Left lobe of liver (tissue), 2 donors: ENCODE measurements at places on chromosomes 4 and X.

- DNase-seq = no peak
These were observed 67.1 kb downstream of the DTHD1 start for GRCh38 chr4:36348403-36348938.

DNA sequence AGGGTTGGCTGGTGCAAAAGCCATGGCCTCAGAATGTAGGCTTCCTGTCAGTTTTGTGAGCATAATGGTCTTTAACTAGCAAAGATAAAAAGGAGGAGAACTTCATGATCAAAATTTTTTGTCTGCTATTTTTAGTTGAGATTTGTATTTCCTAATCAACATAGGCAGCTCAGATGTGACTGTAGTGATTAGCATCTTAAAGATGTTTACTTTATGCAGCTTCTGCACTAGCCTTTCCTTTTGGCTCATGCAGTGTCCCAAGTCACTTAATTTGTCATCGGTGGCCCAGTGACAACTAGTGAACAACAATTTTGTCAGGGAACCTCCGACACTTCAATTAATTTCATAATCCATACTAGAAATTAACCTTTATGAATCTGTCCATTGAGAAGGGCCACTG is 109.8 kb downstream of the CEP135 start:
- no peak for DNase-seq

DNA sequence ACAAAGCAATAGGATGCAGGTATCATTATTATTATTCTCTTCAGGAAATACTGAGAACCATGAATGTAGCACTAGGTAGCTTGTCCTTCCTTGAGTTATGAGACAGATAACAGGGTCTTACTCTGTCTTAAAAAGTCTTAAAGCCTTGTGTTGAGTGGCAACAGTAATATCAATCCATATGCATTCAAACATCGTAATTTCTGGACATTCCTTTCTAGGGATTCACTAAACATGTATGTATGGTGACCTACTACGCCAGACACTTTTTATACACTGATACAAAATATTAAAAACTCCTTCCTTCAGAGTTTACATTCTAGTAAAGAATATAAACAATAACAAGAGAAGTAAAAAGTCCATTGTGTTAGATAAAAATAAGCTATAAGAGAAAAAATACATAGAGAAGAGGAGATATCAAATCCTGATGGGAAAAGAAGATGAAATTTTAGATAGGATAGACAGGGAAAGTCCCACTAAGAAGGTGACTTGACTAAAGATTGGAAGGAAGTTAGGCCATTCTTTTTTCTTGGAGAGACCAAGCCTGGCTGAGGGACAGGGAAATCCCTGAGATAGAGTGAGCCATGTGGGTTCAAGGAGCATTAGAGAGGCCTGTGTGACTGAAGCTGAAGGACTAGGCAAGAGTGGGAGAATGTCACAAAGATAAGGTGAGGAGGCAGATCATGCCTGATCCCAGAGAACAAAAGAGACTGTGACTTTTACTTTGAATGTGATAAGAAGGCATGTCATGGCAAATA is 5.0 kb upstream of the DDX60L start:
- no peak for DNase-seq

- no peak for DNase-seq
These were observed 183.6 kb downstream of the MGST2 start for GRCh38 chr4:139849219-139849618.

GRCh38 chr4:7358100-7358735 is 76.5 kb downstream of the PSAPL1 start:
- no peak for DNase-seq

DNA sequence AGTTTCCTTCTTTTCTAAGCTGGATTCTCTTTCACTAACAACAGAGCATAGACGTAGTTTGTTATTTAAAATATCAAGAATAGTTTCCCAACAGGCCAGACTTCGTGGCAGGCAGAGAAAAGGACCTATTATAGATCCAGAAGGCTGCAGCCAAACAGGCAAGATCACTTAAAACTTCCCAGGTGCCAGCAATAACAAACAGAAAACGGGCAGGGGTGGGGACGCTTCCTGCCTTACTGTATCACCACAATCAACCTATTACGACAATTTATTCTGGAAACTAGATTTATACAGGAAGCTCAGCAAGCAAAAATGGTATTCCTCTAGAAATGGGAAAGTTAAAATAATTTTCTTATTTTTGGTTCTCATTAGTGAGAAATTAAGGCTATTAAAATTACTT is 22.1 kb downstream of the RWDD4 start:
- DNase-seq = no peak

DNA sequence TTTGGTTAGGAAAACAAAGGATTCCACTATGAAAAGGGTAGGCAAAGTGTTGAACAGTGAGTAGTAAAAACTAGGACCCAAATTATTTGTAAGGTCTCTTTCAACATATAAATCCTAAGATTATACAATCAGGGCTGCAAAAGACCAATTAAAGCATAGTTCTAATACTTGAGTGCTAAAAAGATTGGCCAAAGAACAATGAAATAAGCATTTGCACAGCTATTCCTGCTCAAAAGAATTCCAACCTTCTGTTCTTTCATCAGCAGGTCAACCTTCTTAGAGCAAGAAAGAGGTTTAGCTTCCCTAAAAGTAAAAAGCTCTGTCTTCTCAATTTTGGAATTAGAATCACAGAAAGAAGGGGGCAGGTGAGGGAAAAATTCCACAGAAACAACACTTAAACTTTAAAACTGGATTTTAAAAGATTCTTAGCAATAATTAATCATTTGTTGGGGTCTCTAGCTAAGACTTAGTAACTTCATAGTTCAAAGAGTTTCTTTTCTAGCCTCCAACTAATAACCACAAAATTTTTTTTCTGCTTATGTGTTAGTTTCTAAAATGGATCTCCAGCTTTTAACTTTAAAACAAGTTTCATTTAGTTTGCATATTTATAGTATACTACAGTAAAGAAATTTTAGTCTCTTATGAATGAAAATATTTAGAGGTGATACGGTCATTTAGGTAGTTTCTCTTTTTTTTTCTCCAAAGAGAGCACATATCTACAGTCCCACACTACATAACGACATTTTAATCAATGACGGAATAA is 16.3 kb downstream of the TSPAN5 start:
- no peak for DNase-seq

- no peak for DNase-seq
These were observed 279.5 kb upstream of the DKK2 start for GRCh38 chr4:107315584-107315983.

DNA sequence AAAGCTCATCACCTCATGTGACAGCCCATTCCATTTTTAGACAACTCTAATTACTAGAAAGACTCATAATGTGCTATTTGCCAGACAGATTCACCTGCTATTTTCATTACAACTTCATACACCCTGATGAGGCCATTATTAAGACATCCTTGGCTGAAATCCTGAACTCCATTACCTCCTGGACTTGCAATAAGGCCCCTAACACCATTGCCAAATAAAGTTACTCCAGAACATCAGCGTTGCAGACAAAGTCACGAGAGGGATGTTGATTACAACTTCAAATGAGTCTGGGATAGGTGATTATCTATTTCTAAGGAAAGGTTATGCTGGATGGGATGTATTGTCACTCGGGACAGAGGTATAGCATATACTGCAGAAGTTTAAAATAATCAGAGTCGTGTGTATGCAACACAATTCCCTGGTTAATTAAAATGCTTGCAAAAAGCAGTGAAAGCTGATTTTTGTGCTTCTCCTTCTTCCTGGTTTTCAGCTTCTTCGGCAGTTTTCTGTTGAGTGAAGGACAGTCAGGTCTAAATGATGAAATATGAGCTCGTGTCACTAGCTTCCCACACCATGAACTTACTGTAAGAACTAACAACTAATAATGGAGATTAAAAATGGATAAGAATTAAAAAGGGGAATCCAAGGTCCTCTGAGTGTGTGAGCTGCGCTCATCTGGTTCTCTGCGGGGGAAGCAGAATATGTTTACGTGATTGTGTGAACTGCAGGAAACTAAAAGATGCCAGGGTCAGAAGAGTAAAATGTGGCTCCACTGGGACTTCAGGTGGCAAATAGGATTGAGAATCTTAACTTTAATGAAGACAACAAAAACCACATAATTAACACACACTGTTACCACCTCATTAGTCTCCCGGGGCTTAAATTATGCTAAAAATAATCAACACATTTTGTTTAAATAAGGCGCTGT is 17.6 kb upstream of the SOD3 start:
- DNase-seq = no peak

DNA sequence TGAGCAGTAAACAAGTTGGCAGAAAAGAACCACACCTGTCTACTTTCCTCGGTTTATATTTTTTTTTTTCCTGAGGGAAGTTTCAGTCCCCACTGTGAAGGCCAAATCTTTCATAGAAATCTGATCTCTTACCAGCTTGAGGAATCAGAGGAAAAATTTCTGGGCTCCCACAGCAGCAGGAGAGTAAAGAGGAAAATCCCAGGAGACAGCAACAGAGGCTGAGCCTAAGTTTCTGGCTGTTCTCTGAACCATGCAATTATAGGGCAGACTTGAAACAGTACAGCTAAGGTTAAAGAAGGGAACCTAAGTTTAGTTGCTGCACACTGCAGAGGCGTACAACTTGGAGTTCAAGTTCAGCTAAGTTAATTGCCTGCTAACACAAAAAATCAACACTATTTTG is 1090.9 kb upstream of the INTU start:
- DNase-seq = no peak

DNA sequence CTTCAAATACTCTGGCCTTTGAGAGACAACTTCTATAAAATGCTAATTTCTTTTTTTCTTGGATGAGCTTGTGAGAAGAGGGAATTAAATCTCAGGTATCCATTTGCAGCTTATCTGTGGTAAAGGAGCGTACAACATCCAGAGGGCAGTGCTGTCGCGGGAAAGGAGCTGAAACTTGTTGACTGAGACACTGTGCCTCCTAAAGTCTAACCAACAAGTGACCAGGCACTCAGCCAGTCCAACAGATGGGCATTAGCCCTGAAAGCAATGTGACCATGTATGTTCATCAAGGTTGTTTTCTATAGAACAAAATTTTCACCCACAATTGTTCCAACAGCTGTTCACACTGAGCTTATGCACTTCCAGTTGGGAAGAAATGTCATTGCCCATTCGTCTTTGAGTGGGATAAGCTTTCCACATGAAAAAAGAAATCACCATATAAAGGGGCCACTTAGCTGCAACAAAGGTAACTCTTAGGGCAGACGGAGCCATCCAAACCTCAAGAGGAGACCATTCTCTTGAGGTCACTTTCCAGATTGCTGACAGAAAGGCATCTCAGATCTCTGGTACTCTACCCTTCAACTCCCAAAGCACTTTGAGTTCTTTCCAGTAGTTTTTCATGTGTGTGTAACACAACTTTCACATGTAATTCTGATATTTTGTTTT is 244.8 kb upstream of the NEIL3 start:
- DNase-seq = no peak

- no peak for DNase-seq
These were observed 83.9 kb downstream of the SNCA start for GRCh38 chr4:89752932-89753598.

DNA sequence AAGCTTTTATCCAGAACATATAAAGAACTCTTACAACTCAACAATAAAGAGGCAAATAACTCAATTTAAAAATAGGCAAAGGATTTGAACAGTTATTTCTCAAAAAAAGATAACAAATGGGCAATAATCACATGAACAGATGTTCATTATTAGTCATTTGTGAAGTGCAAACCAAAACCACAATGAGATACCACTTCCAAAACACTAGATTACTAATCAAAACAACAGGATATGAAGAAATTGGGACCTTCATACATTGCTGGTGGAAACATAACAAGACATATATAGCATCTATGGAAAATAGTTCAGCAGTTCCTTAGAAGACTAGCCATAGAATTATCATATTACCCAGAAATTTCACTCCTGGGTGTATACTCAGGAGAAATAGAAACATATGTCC is 224.6 kb downstream of the FBXO8 start:
- DNase-seq = no peak

DNA sequence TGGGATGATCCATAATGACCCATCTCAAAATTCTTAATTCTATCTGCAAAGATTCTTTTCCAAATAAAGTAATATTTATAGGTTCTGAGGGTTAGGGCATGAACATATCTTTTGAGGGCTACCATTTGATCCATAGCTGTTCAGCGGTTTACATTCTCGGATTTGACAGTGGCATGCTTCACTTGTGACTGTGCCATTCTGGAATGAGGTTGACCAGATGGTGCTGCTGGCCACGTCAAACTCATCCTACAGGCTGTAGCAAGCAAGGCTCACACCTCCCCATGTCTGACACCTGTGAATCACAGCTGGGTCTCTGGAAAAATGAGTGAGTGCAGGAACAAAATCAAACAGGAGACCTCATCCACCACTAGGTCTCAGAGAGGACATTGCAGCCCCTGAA is 280.5 kb downstream of the DHRSX start:
- DNase-seq = no peak

DNA sequence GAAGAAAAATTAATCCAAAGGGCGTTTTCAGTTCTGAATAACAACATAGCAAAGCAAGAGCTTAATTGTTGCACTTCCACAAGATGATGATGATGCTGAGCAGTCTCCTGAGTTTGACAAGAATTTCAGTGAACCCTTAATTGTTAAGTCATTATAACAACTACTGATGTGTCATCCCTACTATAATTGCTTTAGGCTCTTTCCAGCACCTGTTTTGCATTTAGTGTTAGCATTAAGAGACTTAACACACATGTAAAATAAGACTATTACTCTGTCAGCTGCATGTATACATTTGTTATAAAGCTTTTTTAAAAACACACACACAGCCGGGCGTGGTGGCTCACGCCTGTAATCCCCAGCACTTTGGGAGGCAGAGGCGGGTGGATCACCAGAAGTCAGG is 37.9 kb upstream of the GALNT7 start:
- no peak for DNase-seq

DNA sequence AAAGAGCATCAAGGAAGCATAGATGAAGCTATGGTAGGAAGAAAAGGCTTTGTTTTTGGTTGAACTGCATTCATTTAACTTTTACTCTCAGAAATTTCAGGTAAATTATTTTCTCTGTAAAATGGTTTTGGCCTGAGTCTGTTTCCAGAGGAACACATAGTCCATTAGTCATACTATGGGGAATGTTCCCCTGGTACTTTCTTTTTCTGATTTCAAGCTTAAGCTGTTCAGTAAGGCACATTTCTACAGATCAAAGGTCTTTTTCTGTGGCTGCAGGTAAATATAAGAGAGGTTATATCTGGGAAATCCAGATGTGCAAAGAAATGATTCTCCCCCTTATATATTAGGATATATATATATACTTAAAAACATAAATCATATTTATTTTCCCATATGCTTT is 1744.4 kb upstream of the ADGRL3 start:
- DNase-seq = no peak
